ENCODE measurements at places on chromosomes 5 and 9.

DNA sequence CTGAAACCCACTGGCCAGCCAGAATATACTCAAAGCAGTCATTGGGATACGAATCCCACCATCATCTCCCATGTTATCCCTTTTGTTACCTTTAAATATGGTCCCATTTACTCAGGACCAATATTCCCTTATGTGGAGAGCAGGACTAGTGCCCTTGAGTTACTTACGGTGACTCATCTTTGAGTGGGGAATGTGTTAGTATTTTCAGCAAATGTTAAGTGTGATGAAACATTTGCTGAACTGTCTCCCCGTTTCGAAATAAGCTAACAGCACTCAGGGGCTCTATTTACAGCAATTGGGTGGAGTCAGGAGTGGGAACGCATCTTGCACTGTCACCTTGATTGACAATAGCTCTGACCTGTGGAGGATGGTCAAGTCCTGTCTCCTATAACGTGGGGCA lies 67.4 kb downstream of the CTSL start:
- peak; percentile 72 for DNase-seq

GRCh38 chr5:25005431-25005830 lies 360.7 kb upstream of the CDH10 start:
- DNase-seq = no peak

- DNase-seq = no peak
Observed at GRCh38 chr5:142275496-142275895, 49.3 kb downstream of the SPRY4 start.

DNA sequence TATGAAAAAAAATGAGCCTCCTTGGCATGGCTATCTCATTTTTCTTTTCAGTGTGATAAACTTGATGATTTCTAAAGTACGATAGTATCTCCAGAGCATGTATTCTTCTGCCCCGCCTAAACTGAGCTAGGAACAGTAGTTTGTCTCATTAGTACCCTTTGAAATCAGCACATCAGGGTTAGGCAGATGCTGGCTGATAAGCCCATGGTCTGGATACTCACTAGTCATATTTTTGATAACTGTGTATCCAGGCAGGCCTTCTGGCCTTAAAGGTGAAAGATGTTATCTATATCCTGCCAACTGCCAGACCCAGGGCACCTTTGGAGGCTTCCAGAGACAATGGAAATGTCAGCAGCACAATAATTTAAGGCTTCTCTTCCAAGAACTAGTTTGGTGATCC lies 103.8 kb downstream of the GIN1 start:
- no peak for DNase-seq

- DNase-seq = no peak
Observed at GRCh38 chr5:38375423-38375822, 117.1 kb downstream of the EGFLAM start.

- peak; percentile 60 for DNase-seq
Observed at GRCh38 chr5:78527054-78527859, 121.3 kb downstream of the LHFPL2 start.

DNA sequence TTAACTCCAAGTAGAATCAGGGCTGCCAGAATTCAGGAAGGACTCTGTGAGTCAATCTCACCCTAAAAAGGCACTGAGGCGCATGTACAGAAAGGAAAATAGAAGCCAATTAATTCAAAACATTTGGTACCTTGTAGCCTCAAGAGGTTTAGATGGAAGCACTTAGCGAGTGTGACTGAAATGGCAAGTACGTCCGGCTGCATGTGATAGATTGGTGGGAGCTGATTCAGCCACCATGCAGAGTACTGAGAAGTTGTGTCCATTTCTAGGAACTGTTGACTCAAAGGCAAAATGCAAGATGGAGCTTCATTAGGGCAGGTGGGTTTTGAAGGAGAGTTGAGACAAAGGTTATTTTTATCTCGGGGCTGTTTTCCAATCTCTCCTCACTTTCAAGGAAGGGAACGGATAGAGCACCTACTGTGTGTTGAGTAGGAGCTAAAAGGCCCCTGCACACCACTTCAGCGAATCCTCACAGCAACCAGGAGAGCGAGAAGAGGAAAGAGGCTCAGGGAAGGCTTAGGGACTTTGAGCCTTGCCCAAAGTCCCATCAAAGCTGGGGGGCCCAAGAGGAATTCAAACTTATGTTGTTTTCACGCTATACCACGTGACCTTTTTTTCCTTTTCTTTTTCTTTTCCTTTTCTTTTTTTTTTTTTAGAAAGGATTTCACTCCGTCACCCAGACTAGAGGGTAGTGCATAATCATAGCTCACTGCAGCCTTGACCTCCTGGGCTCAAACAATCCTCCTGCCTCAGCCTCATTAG lies 34.6 kb upstream of the CPEB4 start:
- no peak for DNase-seq

DNA sequence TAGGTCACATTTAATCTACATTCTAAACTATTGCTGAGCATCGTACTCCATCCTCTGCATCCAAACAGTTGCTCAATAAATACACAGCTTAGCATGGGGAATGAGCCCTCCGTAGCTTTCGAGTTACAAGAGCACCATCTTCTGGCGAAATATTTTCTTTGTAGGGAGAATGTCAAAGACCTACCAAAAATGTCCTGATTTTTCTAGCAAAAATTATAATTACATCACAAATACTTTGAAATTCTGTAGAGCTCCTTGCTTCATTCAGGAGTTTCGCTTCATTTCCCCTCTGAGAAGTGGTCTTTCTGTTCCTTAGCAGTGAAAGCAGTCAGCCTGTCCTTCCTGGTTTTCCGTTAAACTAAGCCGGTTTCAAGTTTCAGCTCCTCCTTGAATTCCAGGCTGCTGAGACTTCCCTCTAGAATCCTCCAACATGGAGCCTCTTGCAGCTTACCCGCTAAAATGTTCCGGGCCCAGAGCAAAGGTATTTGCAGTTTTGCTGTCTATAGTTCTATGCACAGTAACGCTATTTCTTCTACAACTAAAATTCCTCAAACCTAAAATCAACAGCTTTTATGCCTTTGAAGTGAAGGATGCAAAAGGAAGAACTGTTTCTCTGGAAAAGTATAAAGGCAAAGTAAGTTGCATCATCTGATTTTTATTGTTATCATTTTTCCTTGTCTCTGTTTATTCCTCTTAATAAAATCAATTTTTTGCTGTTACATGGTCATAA lies at the start of gene GPX8:
Gene GPX8, plus strand, starts transcription at position 409 of the 730 bp plus-strand sequence. Its CDS starts 22 bp downstream, at position 431.
- peak; percentile 76 for DNase-seq

DNA sequence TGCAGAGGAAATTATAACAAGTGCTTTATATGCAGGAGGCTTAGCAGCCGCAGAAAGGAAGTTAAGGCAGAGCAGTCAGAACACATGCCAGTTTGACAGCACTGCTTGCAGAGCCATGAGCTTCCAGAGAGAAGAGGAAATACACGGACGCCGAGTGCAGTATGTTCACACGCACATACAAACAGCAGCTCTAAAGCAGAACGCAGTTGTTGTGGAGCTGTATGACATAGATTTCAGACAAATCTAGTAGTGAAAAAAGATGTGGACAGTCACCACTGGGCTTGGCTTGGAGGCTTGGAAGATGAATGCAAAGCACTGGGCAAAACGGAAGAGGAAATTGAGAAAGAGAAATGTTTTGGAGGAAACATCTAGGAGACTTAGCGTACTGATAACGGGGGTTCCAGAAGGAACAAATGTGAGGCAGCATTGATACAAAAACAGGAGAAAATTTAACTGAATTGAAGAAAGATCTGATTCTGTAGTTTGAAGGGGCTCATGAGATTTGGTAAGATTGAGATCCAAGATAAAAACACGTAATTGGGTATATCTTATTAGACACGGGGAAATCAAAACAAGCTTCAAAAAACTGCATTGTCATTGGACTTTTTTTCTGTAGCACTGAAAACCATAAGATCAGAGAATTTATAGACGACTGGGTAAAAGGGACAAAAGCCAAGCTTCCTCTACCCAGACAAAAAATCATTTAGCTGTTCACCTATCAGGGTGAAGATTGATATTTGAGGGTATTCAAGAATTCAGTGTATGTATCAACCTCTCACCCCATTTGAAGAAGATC lies 19.6 kb upstream of the ROPN1L start:
- DNase-seq = no peak

DNA sequence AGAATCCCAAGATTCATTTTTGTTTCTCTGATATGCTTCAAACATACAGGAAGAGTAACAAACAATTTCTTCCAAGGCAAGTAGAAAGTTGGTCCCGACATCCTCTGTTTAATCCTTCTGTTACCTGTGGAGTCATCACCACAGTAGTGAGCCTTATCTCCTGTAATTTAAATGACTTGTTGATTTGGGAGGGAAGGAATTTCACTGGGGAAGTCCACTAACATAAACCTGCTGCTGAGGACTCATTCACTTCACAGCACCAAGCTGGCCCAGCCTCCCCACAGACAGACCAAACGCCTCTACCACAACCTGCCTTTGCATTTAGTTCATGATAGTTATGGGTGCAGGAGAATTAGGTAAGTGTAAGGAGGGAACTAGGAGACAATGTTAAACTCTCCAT lies 63.2 kb downstream of the PRKACG start:
- no peak for DNase-seq

GRCh38 chr5:108560581-108560980 lies 178.7 kb upstream of the FBXL17 start:
- no peak for DNase-seq

DNA sequence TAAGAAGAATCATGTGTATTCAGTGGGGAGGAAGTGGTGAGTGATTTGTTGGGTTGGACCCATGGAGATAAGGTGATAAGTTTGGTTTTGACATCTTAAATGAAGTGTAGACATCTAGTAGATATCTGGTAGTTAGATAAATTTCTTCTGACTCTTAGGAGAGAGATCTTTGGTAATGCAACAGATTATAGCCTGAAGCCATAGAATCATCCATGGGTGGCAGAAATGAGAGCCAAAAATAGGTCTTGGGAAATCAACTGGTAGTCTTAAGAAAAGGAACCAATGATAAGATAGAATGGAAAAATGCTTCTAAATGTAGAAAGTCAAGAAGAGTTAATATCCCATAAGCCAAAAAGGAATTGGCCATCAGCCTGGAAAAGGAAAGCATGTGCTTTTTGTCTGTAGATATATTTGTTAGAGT lies 532.7 kb upstream of the GRAMD2B start:
- DNase-seq = no peak

- DNase-seq = no peak
Observed at GRCh38 chr9:111527347-111527746, 2.4 kb downstream of the ZNF483 start.

DNA sequence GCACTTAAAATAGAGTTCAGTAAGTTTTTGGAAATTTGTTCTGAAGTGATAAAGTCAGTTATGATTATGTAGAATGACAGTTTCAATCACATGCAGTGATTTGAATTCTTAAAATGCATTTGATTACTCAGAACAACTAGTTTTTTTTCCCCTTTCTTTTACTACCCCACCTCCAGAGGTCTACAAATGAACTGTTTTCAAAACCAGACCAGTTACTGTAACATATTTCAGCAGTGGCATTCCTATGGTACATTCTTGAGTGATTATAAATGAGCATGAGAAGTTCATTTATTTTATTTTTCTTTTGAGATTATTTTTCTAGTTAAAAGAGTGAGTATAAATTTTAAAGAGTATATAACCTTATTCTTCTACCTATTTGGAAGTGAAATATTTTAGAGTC lies 71.6 kb downstream of the NNT start:
- DNase-seq = no peak

GRCh38 chr5:173056783-173057061 lies 570 bp downstream of the CREBRF start:
- no peak for DNase-seq

GRCh38 chr9:3941758-3942157 lies 358.1 kb downstream of the GLIS3 start:
- DNase-seq = no peak

DNA sequence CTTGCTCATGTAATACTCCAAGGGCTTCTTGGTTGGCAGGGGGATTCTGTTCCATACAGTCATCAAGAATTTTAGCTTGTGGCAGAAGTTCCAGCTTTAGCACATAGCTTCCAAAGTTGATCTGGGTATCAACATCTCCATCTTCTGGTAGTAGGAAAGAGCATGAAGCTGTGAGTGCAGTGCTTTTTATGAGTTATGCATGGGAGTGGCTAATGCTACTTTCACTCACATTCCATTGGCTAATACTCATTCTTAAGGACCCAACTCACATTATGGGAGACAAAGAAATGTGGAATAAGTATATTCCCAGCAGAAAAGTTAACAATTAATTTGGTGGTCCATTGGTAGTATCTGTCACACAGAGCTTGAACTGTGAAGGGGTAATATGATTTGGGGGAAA lies 194.2 kb upstream of the CHD1 start:
- no peak for DNase-seq

- no peak for DNase-seq
Observed at GRCh38 chr5:126192226-126192625, 231.0 kb upstream of the GRAMD2B start.

GRCh38 chr9:112751056-112751795 lies 666 bp downstream of the SNX30 start:
- DNase-seq = peak; percentile 46

- peak; percentile 56 for DNase-seq
Observed at GRCh38 chr5:14685757-14686156, 21.2 kb downstream of the OTULIN start.

DNA sequence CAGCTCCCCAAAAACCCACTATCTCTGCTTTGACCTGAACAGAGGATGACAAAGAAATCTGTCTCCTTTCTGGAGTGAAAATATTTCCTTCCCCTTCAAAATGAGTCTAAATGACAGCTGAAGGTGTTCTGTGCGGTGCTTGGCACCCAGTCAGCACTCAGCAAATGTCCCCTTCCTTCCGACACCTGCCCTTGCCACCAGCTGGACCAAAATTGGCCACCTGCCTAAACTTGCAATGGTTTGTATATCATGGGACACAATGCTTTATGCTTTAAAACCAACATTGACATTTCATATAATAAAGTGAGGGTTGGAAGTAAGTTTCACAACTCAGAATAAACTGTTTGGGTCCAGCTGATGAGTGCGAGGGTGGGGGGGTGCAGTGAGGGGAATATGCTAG lies 7.5 kb upstream of the TTC1 start:
- DNase-seq = no peak

- DNase-seq = no peak
Observed at GRCh38 chr9:119282476-119283077, 86.7 kb downstream of the BRINP1 start.

- no peak for DNase-seq
Observed at GRCh38 chr5:93428868-93429267, 152.2 kb downstream of the NR2F1-AS1 start.

DNA sequence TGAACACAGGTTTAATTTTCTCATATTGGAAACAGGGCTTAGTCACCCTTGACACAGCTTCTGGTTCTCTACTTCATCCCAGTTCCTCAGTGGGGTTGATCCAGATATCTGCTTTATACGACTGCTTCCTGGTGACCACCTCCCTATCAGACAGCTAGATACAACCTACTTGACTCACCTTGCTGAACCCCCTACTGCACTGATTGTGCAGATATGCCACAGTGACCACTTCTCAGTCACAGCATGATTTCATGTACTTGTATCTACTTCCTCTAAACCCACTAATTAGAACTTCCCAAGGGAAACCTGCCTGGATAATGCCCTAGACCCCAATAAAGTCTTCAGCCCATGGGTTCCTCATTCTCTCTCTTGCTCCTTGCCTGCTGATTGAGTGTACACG lies 18.4 kb upstream of the RFK start:
- no peak for DNase-seq

GRCh38 chr5:178538741-178539229 lies 51.4 kb downstream of the COL23A1 start:
- DNase-seq = no peak
